NCI-H510A treated with DMSO at 0.1 percent for 48 hours (cell line): ENCODE measurements at places on chromosomes 3 and 15.
A peak's percentile ranks its signal among the peaks of the same experiment; 100 is the strongest.

GRCh38 chr3:118466795-118467330, 567.8 kb downstream of the IGSF11 start:
- no peak for DNase-seq

DNA sequence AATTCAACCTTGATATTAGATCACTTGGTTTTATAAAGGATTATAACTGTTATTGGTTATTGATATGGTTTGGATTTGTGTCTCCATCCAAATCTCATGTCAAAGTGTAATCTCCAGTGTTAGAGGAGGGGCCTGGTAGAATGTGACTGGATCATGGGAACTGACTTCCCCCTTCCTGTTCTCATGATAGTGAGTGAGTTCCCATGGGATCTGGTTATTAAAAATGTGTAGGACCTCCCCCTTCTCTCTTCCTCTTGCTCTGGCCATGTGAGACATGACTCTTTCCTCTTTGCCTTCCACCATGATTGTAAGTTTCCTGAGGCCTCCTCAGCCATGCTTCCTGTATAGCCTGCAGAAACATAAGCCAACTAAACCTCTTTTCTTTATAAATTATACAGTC, 136.0 kb upstream of the UBE2E2 start:
- DNase-seq, result no peak

GRCh38 chr3:22969276-22969675, 233.9 kb upstream of the UBE2E2 start:
- no peak for DNase-seq

DNA sequence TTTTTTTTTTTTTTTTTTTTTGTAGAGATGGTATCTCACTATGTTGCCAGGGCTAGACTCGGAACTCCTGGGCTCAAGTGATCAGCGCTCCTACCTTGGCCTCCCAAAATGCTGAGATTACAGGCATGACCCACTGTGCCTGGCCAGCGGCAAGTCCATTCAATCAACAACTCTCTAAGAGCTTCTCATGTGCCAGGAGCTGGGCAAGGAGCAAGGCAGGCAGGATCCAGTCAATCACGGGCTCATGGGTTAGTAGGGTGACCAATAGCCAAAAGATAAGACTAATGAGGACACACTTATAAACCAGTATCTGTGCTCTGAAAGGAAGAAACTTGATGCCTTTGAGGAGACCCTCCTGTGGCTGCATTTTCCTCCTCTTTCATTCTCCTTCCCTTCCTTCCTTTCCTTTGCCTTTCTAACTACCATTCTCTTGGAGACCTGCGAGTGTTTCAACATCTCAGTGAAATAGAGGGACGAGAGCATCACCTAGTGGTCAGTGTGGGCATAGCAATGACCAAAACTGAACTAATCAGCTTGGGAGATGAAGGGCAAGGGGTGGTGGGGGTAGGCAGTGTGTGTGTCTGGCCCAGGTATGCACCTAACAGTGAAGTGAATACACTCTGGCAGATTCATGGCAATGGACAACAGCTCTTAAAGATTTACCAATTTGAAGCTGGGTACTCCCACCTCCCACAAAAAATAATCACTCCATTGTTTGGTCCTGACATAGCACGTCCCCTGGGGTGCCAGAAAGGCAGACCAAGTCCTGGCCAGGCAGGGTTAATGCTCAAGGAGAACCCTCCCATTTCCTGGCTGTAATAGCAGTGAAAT, 6.3 kb downstream of the RPP25 start:
- DNase-seq, result peak; percentile 59

GRCh38 chr3:133964547-133964946, 65.2 kb downstream of the SLCO2A1 start:
- no peak for DNase-seq

- DNase-seq, result peak; percentile 46
Measured at GRCh38 chr15:57554812-57555179, 36.9 kb upstream of the MYZAP start.

GRCh38 chr3:175410251-175410650, 551.1 kb downstream of the NAALADL2 start:
- no peak for DNase-seq

DNA sequence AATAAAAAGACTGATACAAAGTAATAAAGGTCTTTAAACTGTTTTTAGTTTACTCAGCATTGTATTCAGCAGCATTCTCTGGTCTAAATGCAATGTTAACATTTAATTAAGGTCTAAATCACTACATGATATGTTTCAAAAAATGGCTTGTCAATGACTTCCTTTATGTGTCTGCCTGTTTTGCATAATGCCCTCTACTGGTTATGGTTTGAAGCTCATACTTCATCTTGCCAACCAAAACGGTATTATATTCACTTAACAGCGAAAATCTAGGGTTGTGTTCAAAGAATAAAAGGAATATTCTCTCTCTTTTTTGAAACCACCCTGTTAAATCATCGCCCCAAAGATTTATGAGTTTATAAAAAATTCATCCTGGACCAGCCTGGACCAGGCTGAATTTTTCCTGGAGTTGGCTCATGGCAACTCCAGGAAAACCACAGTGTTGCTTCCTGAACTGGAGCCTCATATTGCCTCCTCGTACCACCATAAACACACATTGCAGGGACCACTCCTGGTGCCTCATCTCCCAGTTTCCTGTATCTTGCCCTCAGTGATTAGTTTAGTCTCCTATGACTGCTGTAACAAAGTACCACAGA, 6.7 kb upstream of the NCEH1 start:
- DNase-seq, result no peak

DNA sequence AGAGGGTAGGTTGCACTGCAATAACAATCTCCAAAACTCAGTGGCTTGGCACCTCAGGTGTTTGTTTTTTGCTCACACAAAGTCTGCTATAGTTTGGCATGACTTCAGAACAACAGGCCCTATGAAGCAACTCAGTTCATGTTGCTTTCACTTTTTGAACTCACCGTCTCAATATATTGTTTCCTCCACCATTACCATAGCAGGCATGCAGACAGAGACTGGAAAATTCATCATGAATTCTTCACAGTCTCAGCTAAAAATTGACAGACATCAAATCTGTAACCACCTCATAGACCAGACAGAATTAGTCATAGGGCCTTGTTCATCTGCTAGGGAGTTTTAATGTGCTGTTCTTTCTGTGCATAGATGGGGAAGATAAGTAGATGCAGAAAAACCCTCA, 161.4 kb upstream of the POU1F1 start:
- DNase-seq, result no peak

- DNase-seq, result no peak
Measured at GRCh38 chr15:99956820-99957641, 223.8 kb upstream of the LYSMD4 start.

DNA sequence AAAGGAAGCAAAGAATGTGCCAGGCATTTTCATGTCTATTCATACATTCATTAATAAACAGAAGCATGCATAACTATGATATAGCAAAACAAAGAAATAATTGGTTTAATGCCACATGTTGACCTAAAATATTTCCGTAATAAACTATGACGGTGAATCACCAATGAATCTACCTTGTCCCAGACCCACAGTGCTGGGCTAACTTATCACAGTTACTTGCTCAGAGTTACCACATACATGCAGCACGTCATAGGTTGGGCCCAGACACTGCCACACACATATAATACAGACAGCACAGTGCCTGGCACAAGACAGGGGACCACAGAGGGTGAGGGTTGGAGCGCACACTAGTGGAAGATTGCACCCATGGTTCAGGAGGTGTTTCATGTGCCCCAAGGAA, 86.9 kb downstream of the ATP1B3 start:
- no peak for DNase-seq

- no peak for DNase-seq
Measured at GRCh38 chr3:61961900-61962299, 400.5 kb downstream of the PTPRG start.

DNA sequence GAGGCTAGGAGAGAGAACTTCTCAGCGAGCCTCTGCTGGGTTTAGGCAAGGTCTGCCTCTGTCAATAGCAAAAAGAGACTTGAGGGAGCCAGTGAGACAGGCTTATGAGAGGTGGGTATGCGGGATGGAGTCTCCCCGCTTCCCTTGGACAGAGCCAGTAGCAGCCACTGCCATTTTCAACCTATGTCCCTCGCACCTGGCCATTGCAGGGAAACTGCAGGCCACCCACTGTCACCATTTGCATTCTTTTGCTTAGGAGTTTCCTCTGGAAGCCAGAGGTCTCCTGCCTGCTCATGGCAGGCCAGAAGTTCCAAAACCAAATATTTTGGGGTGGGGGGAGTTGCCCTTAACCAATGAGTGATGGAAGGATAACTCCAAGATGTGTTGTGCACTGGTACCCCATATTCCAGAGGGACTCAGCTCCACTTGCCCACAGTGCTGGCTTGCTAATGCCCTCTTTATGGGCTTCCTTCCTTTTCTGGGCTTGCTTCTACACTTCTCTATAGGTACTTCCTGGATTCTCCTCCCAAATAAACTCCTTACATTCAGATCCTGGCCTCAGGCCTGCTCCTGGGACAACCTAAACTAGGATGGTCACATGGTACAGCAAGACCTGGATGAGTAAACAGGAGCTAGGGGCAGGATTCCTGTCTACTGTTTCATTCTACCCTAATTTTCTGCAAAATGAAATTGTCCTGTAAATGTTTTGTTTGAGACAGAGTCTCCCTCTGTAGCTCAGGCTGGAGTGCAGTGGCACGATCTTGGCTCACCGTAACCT, 108.9 kb upstream of the PROK2 start:
- no peak for DNase-seq

- DNase-seq, result no peak
Measured at GRCh38 chr15:29736012-29736743, 86.1 kb downstream of the TJP1 start.

- no peak for DNase-seq
Measured at GRCh38 chr3:54304877-54305276, 182.5 kb downstream of the CACNA2D3 start.

- DNase-seq, result peak; percentile 15
Measured at GRCh38 chr3:64229903-64230302, 4.6 kb upstream of the PRICKLE2 start.
